GM23248 (cell line): ENCODE measurements at places on chromosomes 1 and 21. TPM values are rescaled to one million over a fixed set of nuclear protein-coding genes. Genes with fewer than 3 reads are reported as not detected.

- peaks cover 2% of the 10 kb centered on the region; the same call in 1 of the 2 replicates for H3K4me1 ChIP-seq
- no peak overlapping the region for H3K4me3 ChIP-seq
- H3K27me3 ChIP-seq: peaks cover 13% of the 10 kb centered on the region; the same call in 1 of the 2 replicates
Observed at GRCh38 chr1:162030759-162031280, 7.2 kb upstream of the OLFML2B start.

- no peaks in the 10 kb centered on the region for H3K36me3 ChIP-seq
- no peaks in the 10 kb centered on the region for H3K27me3 ChIP-seq
- H3K4me3 ChIP-seq: no peak overlapping the region
- peaks cover 41% of the 10 kb centered on the region for H3K4me1 ChIP-seq
- no peak overlapping the region for H3K27ac ChIP-seq
Observed at GRCh38 chr21:27026501-27026900, 59.6 kb upstream of the ADAMTS5 start.

BLZF1 gene
- polyA plus RNA-seq: 38.9 and 39.3 TPM in 2 replicates

GRCh38 chr21:42830456-42831455 is 48.6 kb downstream of the WDR4 start:
- DNase-seq: no peak
- peaks cover 7% of the 10 kb centered on the region for H3K27me3 ChIP-seq
- no peak overlapping the region for H3K27ac ChIP-seq
- no peaks in the 10 kb centered on the region for H3K4me1 ChIP-seq
- H3K36me3 ChIP-seq: no peaks in the 10 kb centered on the region
- H3K4me3 ChIP-seq: no peak overlapping the region

GRCh38 chr1:116568662-116569380 is 2.0 kb downstream of the CD58 start:
- no peak overlapping the region for H3K27ac ChIP-seq
- H3K27me3 ChIP-seq: no peaks in the 10 kb centered on the region
- peaks cover 12% of the 10 kb centered on the region; the same call in 1 of the 2 replicates for H3K4me1 ChIP-seq
- no peaks in the 10 kb centered on the region for H3K36me3 ChIP-seq

GRCh38 chr1:106879538-106879937 is 176.9 kb upstream of the PRMT6 start:
- no peaks in the 10 kb centered on the region for H3K27me3 ChIP-seq
- H3K27ac ChIP-seq: no peak overlapping the region
- H3K36me3 ChIP-seq: no peaks in the 10 kb centered on the region
- no peak overlapping the region for H3K4me3 ChIP-seq
- no peaks in the 10 kb centered on the region for H3K4me1 ChIP-seq
